ENCODE measurements at places on chromosomes 7 and 10.

- no peak for DNase-seq
Measured at GRCh38 chr7:12653110-12653509, 34.3 kb upstream of the ARL4A start.

GRCh38 chr7:12771378-12771877 lies 84.0 kb downstream of the ARL4A start:
- no peak for DNase-seq

DNA sequence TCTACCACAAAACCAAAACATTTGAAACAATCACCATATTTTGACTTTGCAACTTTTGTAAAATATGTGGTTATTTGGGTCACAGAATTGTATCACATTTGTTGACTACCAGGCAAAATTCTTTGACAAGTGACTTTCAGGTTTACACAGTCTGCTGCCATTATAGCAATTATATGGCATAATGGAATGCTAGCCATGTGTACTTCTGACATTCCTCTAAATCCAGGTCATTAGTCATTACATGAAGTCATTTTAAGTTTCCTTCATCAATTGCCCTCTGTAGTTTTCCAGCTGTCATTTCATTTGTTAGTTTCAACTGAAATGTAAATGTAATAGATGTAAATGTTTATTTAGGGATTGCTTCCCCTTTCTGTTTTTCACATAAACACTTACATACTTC lies 137.5 kb downstream of the IMMP2L start:
- no peak for DNase-seq

GRCh38 chr7:19991936-19992335 lies 218.5 kb upstream of the TMEM196 start:
- DNase-seq = no peak

- peak; percentile 74 for DNase-seq
Measured at GRCh38 chr10:100482181-100482833, 19.5 kb downstream of the WNT8B start.

DNA sequence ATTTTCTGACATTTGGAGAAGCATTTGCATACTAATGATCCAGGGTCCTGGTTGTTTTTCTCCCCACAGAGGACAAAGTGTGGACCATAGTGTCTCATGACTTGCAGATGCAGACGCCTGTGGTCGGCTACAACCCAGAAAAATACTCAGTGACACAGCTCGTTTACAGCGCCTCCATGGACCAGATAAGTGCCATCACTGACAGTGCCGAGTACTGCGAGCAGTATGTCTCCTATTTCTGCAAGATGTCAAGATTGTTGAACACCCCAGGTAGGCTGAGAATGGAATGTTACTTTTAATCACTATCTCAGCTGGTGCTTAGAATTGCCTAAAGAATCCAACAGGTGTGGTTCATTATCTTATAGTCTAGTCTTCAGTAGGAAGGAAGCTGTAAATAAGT lies 951.5 kb upstream of the C7orf33 start:
- DNase-seq = no peak

- DNase-seq = no peak
Measured at GRCh38 chr7:70372768-70373515, 759.0 kb upstream of the GALNT17 start.

DNA sequence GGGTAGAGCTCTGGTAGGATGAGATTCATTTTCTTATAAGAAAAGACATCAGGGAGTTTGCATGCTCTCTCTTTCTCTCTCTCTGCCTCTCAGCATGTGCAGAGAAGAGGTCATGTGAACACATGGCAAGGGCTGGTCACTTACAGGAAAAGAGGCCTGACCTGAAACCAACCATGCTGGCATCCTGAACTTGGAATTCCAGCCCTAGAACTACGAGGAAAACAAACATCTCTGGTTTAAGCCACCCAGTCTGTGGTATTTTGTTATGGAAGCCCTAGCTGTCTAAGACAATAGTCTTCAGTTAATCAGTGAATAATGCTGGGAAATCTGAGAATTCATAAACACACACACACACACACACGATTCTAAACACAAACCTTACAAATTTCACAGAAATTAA lies 1104.2 kb upstream of the LRRN3 start:
- no peak for DNase-seq

DNA sequence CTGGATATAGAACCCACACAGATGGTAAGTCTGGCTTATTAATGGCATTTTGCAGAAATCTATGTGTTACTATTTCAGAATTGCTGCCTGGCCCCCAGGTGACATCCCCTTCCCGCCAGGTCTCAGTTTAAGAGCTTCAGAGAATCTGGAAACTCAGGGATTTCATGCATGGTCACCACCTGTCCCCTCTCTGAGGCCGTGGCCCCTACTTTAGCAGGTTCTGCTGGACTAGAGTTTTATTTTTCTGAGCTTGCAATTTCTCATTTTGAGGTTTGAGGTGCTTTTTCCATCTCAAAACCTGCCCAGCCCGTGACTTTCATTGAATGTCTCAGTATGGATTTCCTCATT lies 24.7 kb upstream of the GJD4 start:
- no peak for DNase-seq

DNA sequence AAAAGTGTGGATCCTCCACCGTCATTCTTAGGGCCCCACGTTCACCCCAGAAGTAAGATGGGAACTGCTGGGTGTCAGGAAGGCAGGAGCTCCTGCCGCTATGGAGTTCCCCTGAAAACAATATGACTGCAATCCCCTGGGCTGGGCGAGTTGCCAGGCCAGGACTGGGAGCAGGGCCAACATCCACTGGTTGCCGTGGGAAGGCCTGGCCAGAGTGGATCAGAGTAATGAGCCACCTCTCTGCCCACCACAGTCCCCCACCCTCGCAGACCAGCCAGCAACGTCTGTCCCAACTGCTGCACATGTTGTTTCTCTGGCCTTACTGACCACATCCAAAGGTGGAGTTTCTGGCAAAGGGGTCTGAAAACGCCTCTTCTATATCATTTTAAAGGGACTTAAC lies 86.6 kb downstream of the STRA8 start:
- peak; percentile 50 for DNase-seq

DNA sequence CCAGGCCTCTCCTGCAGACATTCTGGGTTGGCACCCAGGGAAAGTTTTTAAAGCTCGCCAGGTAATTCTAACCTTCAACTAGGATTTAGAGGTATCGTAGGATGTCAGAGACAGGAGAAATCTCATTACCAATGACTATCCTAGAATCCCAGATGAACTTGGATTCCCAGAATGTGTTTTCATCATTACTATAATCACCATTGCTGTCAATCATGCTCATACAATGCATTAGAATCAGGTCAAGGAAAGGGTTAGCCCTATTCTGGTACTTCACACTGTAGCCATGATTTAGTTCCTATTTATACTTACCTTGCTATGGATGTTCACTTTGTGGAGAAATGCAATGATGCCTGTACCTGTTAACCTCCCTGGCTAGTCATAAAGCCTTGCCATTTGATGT lies 67.0 kb upstream of the GPR158 start:
- no peak for DNase-seq

- DNase-seq = no peak
Measured at GRCh38 chr10:132429281-132430230, 32.6 kb downstream of the PWWP2B start.

DNA sequence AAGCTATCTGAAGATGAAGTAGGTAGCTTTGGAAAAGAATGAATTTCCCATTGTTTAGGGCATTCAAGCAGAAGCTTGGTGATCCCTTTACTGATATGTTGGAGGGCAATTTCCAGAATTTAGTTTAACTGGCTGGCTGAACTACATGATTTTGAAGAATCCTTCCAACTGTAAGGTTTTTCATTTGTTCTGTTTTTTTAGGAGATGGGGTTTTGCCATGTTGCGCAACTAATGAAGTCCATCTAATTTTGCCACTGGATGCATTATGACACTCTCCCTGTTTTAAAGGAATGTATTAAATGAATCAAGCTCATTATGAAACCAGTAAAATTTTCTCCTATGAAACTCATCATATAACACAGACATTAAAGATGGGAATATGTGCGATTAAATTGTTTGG lies 6.1 kb upstream of the DDX50 start:
- DNase-seq = no peak

GRCh38 chr10:110141871-110142635 lies 65.4 kb upstream of the MXI1 start:
- peak; percentile 86 for DNase-seq

- peak; percentile 71 for DNase-seq
Measured at GRCh38 chr7:17939211-17939605, 1.1 kb downstream of the SNX13 start.

GRCh38 chr10:11381023-11381422 lies 230.4 kb downstream of the USP6NL start:
- no peak for DNase-seq

- no peak for DNase-seq
Measured at GRCh38 chr7:70131817-70132216, 533.5 kb downstream of the AUTS2 start.

GRCh38 chr10:89064748-89065147 lies 74.2 kb downstream of the FAS start:
- DNase-seq = no peak

GRCh38 chr10:129968020-129968852 lies 4.2 kb upstream of the EBF3 start:
- DNase-seq = peak; percentile 27

DNA sequence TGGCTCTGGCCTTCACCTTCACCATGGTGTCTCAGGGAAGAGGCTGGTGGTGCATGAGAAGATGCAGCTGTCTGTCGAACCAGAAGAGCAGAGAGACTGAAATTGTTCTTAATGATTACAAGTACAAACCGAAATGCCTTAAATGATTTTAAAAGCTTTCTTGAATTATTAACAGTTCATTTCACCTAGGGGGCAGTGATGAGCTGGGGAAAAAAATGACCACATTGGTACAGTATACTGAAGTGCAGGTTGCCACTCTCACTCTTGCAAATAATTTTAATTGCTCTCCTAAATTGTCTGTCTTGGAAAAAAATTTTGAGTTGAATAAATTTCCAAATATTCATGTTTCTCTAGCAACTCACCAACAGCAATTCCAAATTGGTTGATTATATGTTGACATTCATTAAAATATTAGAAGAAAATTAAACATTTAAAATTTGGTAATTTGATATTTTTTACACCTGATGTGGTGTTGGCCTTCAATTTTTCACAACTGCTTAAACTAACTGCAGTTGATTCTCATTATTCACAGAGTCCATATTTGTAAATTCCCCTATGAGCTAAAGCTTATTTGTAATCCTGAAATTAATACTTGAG lies 692.6 kb downstream of the ZWINT start:
- peak; percentile 3 for DNase-seq

DNA sequence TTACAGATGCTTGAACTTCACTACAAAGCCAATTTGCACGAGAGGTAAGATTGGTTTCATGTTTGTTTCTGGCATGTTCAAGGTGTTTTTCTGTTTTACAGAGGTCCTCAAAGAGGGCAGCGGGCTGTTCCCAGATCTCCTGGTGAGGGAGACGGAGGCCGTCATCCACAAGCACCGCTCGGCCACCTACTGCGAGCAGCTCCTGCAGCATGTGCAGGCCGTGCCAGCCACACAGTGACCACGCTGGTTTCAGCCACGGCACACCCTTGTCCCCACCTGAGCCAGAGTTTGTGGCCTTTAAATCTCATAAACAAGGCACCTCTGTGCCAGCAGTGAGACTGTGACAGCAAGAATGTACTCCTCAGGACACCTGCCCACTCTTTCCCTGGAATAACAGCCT lies 46.9 kb upstream of the SUN1 start:
- DNase-seq = no peak

DNA sequence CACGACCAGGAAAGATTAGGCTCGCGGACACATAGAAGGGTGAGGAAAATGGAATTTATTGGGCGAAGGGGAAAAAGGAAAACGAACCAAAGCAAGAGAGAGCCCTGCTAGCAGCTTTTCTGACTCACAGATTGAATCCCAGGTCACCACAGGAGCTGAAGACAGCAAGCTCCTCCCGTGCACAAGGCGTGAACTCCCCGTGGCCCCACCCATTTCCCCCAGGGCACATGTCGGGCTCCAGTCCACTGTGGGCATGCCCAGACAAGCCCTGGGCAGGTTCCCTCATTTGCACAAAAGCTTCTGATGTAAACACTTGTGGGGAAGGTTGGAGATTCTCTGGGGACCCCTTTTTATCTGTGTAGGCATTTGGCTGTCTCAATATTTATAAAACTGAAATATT lies 582.4 kb downstream of the SUGCT start:
- DNase-seq = peak; percentile 13

DNA sequence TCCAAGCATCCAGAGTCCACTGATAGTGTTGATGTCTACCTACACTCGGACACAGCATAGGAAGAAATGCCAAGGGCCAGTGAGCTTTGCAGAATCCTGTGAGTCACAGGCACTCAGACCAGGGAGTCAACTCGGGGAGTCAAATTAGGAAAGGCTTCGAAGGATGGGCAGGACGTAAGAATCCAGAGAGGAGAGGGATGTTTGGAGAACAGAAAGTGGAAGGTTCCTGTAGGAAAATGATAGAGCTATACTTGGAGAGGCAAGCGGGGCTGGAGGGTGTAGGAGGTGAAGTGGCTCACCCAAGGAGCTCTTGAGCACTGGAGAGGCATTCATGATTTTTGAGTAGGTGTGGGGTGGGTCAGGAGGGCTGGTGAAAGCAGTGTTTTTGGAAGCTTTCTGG lies 3.0 kb downstream of the ZYX start:
- peak; percentile 58 for DNase-seq

GRCh38 chr7:9175871-9176270 lies 742.5 kb downstream of the NXPH1 start:
- DNase-seq = no peak

GRCh38 chr10:49739426-49739825 lies 22.7 kb downstream of the OGDHL start:
- DNase-seq = no peak

Measured in suppressor macrophage (primary cell).